ENCODE measurements at places on chromosomes 7 and 10. TPM values are rescaled to one million over a fixed set of nuclear protein-coding genes. Genes with fewer than 3 reads are reported as not detected.

DNA sequence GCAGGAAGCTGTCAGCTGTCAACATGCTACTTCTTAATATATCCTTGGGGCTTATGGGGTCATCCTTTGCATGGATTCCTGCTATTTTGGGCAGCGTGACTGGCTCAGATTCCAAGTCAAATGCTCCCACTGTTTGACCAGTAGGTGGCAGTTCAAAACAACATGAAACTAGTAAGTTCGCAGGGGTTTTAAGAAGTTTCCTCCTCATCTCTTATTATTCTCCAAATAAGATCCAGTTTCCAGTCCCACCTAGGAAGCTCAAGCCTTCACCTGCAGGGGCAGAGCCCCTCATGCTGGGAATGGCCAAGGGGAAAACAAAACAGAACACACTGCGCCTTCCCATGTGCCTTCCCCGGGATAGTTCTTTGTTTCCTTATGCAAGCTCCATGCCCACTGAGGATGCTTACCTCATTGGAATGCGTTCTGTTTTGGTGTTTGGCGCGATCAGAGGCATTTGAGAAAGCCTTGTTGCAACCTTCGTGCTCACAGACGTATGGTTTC is 259.8 kb downstream of the GLI3 start:
- H3K36me3 ChIP-seq = peaks cover 3% of the 10 kb centered on the region
- H3K27ac ChIP-seq = no peak overlapping the region
- no peak overlapping the region for H3K4me3 ChIP-seq
- peaks cover 3% of the 10 kb centered on the region for H3K4me1 ChIP-seq

The EEF1AKMT2 gene
- total RNA-seq = 19.1 TPM

The CALML5 gene
- not detected for total RNA-seq

The TFPI2 gene
- total RNA-seq = 66.2 TPM

Measured in astrocyte (in vitro differentiated cells and primary cell).